ENCODE measurements at places on chromosomes 3 and 15.

GRCh38 chr15:85924088-85924487 is 129.4 kb upstream of the KLHL25 start:
- DNase-seq: no peak

GRCh38 chr3:146350852-146351251 is 99.9 kb upstream of the PLSCR4 start:
- DNase-seq: no peak

GRCh38 chr3:69095636-69096035 is 10.9 kb downstream of the ARL6IP5 start:
- no peak for DNase-seq

GRCh38 chr3:16978234-16978920 is 93.6 kb downstream of the PLCL2 start:
- no peak for DNase-seq

GRCh38 chr3:52572221-52572620 is 35.8 kb downstream of the UQCC5 start:
- DNase-seq: no peak

DNA sequence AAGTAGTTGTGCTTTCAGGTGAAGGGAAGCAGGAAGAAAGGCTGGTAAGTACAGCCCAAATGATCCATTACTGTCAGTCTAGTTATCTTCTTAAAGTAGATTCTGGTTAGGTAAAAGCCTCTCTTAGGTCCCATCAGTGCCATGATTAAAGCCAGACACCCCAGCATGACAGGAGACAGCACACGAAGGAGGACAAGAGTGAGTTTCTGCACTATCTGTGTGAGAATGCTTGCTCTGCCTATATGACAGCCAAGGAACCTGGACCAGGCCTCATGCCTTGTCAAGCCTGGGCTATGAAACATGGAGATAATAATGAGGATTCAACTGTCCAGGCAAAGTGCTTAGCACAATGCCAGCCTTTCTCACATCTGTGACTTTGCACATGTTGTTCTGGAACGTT is 13.5 kb upstream of the FILIP1L start:
- no peak for DNase-seq

DNA sequence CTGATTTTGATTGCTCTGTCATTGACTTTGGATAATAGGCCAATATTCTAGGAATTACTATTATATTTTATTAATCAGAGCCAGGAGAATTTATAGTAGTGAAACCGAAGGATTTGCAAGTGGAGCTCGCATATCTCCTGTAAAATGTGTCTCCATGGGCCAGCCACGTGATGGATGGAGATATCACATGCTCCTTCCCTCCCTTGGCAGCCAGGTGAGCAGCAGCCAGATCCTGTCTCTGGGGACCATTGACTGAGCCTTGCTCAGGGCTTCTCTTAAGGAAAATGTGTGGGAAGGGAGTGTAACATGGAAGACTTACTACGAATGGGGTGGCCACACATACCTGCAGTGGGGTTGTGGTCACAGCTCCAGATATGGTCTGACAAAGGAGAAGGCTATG is 144.7 kb upstream of the RGMA start:
- no peak for DNase-seq

DNA sequence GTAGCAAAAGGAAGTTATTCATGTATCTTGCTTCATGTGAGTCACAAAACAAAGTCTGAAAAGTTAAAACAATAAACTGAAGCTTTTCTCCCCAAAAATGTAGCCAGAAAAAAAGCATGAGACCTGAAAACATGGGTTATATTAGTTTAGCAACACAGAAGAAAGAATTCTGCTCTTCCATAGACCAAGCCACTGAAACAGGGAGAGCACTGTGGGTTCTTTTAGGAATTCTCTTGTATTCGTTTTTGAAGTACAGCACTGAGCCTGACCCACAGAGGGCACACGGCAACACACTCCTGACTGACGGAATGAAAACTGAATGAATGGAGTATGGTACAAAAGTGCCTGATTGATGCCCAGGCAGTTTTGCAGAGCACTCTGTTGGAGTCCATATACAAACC is 66.6 kb downstream of the TM4SF4 start:
- no peak for DNase-seq

DNA sequence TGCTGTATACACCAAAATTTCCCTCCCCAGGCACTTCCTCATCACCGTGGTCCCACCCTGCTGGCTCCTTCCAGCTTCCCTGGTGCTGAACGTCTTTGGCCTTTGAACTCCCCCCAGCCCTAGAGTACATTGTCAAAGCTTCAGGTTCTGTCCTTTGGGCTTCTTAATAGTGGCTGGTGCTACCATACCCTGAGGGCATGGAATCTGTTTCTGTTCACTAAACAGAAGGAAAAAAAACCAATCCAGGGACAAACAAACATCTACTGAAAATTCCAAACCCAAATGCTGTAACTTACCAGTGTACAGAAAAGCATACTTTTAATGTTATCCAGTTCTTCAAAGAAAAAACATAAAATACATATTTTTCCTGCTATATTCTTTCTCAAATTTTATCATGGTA is 148.7 kb downstream of the MYLK start:
- DNase-seq: no peak

GRCh38 chr3:8752832-8753231 is 16.6 kb downstream of the OXTR start:
- DNase-seq: no peak

DNA sequence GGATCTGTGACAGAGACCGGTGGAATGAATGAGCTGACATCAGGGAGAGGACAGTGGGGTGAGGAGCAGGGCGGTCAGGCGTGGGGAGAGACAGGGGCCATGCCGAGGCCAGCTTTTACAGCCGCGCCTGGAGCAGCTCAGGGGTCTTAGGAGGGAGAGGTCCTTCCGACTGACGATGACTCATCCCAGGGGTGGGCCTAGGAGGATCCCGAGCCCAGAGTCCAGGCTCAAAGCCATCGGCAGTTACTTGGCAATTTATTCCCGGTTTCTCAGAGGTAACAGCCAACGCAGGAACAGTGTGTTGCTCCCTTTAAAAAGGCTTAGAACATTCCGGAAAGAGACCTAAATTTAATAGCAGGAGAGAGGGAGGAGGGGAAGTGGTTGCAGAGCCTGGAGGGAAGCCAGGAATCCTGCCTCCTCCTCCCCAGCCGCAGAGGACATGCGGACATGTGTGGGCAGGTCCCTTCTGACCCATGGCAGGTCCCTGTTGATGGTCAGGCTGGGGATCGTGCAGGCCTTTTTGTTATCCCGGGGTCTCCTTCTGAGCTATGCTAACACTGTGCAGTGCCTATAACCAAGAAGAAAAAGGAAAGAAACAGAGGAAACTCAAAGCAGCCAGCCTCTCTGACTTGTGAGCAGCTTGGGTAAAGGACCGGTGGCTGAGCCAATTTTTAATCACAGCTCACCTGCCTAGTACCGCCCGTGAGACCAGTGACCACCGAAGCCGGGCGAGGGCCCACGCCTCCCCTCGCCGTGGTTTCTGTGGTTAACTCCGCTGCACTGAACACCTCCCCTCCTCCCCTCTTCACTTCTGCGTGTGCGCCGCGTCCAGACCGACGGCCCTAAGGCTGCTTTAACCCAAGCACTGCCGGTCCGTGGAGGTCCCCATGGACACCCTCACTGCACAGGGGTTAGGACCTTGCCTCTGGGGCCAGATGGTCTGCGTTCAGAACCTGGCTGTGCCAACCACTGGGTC is 392.4 kb upstream of the PROK2 start:
- no peak for DNase-seq

GRCh38 chr3:63791974-63792373 is 27.1 kb upstream of the C3orf49 start:
- no peak for DNase-seq

- no peak for DNase-seq
Observed at GRCh38 chr15:73715417-73715816, 31.2 kb downstream of the CD276 start.

- no peak for DNase-seq
Observed at GRCh38 chr15:91302588-91303439, 202.8 kb downstream of the SV2B start.

DNA sequence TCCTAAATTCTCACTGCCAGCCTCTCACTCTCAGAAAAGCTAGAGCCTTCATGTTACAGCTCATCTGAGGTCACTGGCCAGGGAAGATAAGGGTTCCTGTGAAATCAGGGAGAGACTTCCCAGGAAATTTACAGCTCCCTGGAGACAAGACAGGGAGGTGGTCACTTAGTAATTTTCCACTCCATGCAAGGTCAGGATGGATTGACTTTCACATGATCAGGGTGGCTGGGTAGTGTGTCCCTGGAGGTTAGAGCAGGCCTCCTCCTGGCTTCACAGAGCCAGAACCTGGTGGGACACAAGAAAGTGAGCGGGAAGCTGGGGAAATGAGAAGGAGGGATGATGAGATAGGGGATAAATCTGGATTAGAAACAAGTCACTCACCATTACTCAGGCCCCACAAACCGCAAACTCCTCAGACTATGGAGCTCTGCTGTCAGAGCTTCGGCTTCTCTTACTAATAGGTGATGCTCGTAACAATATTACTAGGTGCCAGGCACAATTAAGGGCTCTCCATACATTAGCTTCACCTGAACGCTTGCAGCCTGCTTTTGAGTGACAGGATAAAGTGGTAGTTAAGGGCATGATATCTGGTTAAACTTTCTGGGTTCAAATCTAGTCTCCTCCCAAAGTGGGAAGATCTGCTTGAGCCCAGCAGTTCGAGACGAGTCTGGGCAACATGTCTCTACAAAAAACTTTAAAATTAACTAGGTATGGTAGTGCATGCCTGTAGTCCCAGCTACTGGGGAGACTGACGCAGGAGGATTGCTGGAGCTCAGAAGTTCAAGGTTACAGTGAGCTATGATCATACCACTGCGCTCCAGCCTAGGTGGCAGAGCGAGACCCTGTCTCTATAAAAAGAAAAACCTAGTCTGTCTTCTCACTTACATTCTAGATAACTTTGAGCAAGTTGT is 24.9 kb downstream of the DUOX2 start:
- no peak for DNase-seq

DNA sequence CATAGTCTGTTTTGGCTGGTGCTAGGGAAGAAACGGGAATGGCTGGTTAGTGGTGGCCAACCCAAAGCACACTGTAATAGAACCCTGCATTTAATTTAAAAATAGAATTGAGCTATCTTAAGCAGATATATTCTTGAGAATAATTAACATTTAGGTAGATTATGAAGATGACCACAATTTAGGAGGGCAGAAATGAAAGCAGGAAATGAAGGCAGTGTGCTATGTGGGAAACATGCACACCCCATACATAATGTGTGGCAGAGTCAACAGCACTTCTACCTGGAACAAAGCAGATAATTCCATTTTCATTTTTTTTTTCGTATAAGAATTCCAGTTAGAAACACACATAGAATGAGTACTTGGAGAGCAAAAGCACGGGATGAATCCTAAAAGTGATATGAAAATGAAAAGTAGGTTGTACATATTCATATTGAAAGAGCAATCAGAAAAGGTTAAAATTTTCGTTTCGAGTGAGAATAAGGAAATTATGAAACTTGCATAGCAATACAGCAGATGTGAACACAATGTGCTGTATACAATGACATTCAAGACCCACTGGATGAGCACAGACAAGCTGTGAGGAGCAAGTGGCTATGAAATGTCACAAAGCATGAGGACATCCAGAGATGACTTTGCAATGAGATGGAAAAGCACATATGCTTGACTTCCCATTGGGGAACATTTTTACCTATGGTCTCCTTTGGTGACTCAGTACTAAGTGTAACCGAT is 102.6 kb downstream of the TFG start:
- DNase-seq: no peak

DNA sequence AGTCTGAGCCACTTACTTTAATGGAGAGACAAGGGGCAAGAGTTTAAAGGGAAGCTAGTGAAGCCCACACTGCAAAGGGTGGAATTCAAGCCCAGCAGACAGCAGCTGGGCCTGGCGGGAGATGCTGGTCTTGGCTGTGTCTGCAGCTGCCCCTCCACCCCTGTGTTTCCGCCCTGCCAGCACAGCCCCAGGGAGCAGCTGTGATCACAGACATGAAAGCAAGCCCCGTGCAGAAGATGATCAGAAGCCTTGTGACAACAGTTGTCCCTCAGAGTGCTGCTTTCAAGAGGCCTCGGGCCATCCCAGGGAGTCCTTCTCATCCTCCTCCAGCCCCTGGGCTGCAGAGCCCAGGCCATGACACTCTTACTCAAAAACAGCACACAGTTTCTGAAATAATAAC is 24.1 kb upstream of the SLC6A1 start:
- DNase-seq: no peak

DNA sequence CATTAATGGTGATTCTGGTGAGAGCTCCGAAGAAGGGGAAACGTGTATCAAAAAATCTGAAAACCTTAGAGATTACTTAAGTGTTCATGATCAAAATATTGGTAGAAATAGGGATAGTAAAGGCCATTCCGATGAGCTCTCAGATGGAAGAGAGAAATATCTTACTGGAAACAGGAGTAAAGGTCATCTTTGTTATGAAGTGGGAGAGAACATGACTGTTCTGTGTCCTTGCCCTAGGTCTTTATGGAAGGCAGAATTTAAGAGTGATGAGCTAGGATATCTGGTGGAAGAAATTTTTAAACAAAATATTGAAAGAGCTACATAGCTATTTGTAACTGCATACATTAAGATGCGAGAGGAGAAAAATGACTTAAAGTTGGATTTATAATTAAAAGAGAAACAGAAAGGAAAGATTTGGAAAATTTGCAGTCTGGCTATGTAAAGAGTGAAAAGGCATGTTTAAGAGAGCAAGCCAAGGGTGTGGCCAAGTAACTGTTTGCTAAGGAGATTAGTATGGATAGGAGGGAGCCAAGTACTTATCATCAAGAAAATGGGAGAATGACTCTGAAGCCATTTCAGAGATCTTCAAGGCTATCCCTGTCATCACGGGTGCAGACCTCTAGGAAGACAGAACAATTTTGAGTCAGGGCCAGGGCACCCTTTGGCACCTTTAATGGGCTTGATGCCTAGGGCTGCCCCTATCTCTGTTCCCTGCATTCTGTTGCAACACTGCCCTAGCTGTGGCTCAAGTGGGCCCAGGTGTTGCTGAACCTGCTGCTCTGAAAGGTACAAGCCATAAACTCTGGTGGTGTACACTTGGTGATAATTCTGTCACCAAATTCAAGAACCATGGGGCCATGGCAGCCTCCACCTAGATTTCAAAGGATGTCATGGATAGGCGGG is 27.3 kb downstream of the SLMAP start:
- no peak for DNase-seq

- DNase-seq: no peak
Observed at GRCh38 chr15:84772031-84772430, 23.6 kb downstream of the ZNF592 start.
